ENCODE measurements at places on chromosomes 7 and 10.

GRCh38 chr10:132043861-132044695 lies 21.7 kb upstream of the JAKMIP3 start:
- no peak for DNase-seq

DNA sequence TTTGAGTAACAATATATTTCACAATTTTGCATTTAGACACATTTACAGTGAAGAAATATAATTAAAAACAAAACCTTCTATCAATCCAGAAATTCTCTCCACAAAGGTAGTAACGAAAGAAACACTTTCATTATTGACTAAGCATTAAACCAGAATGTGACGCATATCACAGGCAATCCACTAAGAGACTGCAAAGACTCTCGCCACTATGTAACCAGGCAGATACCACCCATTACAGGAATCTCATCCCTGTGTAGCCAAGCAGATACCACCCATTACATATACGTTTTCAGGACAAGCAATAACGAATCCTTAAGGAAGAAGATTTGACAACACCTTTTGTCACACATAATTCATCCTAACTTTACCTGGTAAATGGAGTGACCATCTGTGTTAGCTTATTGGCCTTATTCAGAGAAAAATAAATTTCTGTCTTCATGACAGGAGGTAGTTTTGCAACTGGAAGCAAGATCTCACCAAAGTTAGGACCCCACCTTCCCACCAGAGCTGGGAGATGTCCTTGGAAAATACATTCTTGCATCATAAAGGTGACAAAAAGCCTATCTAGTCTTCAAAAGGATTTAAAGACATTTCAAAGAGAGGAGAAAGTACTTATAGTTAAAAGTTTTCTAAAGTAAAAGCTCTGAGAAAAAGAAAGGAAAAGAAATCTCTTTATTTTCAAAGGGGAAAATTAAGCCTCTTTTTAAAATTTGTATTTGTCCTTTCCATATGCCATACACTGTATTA lies 30.8 kb downstream of the LRRC17 start:
- DNase-seq: no peak

GRCh38 chr7:78441737-78442136 lies 643.2 kb downstream of the PHTF2 start:
- DNase-seq: no peak

DNA sequence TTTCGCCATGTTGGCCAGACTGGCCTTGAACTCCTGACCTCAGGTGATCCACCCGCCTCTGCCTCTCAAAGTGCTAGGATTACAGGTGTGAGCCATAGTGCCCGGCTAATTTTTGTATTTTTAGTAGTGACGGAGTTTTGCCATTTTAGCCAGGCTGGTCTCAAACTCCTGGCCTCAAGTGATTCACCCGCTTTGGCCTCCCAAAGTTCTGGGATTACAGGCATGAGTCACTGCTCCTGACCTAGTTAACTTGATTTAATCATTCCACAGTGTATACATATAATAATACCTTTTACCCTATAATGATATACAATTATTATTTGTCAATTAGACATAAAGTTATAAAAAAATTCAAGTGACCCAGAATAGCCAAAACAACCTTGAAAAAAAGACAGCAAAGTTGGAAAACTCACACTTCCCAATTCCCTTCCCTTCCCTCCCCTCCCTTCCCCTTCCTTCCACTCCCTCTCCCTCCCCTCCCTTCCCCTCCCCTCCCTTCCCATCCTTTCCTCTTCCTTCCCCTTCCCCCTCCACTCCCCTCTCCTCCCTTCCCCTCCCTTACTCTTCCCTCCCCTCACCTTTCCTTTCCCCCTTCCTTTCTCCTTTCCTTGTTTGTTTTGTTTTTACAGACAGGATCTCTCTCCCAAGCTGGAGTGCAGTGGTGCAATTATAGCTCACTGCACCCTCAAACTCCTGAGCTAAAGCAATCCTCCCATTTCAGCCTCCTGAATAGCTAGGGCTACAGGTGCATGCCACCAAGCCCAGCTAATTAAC lies 14.8 kb upstream of the ZMIZ2 start:
- no peak for DNase-seq

DNA sequence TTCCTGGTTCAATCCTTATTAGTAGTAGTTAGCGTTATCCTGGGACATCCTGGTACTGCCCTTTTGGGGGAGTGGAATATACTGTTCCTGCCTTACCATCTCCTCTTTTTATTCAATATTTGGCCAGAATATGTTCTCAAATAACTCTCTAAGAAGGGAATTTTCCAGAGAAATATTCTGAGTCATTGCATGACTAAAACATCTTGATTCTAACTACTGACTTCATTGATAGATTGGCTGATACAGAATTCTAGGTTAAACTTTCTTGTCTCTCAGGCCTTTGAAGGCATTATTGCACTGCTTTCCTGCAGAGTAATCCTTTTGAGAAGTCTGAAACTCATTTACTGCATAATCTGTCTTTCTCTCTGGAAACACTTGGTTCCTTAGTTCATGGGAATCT lies 275.5 kb upstream of the DGKB start:
- no peak for DNase-seq

GRCh38 chr10:111524134-111524533 lies 447.3 kb downstream of the ADRA2A start:
- no peak for DNase-seq

- DNase-seq: no peak
Measured at GRCh38 chr10:44300666-44301649, 83.9 kb downstream of the CXCL12 start.

DNA sequence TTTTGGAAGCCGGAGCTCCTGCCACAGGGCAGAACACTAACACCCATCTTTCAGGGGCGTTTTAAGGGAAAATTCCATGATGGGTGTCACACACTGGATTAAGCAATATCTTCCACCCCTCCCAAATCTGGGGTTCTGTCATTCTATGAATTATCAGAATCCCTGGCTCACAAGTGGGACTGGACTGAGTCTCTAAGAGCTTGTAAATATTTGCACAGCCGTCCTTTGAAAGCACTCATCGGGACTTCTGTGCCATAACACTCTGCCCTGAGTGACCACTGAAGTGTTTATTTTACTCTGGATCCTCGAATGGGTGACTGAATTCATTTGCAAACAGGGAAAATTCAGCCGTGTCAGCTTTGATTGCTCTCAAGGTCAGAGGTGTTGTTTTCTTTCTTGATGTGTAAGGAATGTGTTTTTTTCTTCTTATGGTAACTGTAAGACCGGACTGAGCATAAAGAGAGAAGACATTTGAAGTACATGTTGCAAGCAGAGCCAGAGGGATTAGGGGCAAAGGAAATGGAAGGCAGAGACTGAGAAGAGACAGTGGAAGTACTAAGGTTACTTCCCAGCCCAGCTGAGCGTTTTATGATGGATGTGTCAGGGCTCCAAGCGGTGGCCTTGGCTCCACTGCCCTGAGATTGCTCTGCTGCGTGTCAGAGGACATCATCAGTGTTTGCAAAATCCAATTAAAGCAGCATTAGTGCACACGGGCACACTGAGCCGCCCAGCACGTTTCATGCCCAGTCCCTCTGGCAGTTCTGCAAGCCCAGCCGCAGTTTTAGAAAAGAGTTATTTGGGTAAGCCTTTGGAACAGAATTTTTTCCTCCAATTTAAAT lies 17.7 kb upstream of the GTPBP4 start:
- DNase-seq: peak; percentile 62

- no peak for DNase-seq
Measured at GRCh38 chr10:83960125-83960524, 179.2 kb upstream of the GHITM start.

GRCh38 chr10:17250736-17251135 lies 22.7 kb downstream of the VIM start:
- no peak for DNase-seq

DNA sequence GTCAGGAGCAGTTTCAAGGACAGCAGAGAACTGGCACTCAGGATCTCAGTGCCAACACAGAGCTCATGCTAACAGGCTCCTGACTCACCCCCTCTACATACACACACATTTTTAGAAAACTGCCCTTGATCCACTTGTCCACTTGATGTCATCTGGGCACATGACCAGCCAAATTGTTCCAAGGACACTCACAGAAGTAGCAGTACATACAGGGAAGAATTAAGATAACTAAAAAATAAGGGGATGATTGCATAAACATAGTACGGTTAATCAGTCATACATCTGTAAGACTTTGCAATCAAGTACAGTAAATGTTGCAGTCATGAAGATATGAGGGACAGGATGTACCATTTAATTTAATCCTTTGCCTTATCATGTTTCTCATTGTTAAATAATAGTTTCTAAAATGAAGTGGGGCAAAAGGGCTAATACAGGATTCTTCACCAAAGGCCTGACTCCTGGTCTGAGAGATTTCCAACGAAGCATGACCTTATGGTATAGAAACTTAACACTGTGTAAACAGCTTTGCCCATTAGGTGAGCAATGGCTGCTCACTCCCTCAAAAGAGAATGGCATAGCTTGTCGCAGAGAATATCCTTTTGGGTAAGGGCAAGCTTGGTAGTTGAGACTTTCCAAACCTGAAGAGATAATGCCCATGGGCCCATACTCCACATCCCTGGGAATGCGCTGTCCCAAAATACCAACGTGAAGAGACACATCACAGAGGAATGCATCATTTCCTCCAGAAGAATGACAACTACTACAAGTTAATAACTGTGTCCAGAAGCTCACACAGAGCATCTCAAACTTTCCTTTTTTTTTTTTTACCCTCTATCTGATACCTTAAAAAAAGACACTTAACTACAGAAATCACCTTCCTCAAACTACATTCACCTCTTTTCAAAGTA lies 94.1 kb downstream of the ARMH3 start:
- DNase-seq: no peak

- no peak for DNase-seq
Measured at GRCh38 chr10:58992830-58993460, 183.5 kb upstream of the PHYHIPL start.

- DNase-seq: no peak
Measured at GRCh38 chr7:2641406-2642393, 9.9 kb downstream of the TTYH3 start.

DNA sequence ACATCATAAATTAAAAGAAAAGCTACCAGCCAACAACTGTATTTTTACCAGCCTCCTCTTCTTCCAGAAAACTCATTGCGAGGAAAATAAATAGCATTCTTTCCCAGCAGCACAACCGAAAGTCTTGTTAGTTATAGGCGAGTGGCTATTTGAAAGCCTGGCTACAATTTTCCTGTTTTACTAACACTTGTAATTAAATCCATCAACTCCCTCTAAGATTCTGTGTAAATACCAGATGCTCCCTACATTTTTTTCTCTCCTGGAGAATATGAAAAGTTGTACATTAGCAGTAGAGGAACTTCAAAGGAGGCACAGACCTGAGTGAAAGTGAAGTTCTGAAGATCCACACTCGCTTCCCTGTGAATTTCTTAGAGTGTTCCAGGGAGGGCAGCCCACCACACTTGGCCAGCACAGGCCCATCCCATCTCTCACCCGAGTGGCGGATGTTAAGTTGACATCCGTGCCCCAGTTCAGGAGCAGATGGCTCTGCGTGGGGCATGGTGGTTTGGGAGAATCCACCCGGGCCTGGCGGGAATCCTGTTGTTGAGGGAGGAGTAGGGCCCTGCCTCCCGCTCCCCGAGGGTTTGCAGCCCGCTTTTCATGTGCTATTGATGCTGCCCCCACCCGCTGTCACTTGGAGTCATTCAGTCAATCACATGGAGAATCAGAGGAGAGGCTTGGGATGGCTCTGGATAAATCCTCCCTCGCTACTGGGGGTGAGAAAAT lies 451.0 kb upstream of the GALNT17 start:
- DNase-seq: no peak

DNA sequence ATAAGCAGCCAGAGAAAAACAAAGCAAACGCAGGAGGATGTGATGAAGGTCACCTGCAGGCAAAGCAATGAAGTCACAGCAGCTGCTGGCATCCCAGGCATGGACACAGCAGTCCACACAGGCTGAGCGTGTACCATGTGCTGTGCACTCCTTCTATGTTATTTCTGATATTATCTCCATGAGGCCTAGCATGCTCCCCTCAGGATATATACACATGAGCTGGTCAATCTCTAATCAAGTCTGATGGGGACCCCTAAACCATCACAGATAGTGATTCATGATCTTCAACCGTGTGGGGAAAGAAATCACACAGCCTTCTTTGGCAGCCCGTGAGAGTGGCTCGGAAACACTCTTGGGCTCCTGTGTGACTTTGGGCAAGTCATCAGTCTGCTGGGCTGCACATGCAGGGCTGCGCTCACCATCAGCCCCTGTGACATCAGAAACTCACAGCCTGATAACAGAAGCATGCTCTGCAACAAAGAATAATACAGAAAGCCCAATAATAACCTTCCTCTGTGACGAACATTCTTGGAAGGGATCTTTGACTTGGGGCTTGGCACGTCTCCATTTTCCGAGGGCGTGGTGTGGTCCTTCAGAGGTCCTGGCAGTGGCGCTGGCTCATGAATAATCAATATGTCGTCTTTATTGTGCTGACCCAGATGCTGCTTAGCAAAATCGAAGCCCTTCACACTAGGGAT lies 83.0 kb upstream of the ATP6V0A4 start:
- DNase-seq: no peak

DNA sequence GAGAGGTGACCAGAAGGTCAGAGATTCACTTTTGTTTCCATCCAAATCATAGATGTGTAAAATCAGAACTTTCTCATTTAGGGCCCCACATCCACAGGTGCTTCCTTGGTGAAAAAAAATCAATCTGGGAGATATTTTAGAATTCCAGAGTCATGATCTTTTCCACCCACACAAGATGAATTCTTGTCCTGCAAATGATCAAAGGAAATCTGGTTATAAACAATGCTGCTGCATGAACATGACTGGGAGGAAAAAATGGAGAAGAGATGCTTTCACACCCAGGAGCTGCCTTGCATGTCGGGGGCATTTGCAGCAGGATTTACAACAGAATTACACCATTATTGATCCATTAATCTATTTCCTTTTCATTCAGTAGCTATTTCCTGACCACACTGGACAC lies 106.5 kb upstream of the TMEM72 start:
- DNase-seq: no peak

- DNase-seq: no peak
Measured at GRCh38 chr7:121002-121785, 71.2 kb upstream of the FAM20C start.

GRCh38 chr7:48183965-48184364 lies 12.7 kb downstream of the ABCA13 start:
- no peak for DNase-seq

- DNase-seq: no peak
Measured at GRCh38 chr10:129771991-129772431, 192.1 kb downstream of the EBF3 start.

- DNase-seq: no peak
Measured at GRCh38 chr7:1458683-1459511, at the start of gene MICALL2. Gene MICALL2 (minus strand): TSS chr7:1459470. CDS start chr7:1459326, 144 bp downstream.

DNA sequence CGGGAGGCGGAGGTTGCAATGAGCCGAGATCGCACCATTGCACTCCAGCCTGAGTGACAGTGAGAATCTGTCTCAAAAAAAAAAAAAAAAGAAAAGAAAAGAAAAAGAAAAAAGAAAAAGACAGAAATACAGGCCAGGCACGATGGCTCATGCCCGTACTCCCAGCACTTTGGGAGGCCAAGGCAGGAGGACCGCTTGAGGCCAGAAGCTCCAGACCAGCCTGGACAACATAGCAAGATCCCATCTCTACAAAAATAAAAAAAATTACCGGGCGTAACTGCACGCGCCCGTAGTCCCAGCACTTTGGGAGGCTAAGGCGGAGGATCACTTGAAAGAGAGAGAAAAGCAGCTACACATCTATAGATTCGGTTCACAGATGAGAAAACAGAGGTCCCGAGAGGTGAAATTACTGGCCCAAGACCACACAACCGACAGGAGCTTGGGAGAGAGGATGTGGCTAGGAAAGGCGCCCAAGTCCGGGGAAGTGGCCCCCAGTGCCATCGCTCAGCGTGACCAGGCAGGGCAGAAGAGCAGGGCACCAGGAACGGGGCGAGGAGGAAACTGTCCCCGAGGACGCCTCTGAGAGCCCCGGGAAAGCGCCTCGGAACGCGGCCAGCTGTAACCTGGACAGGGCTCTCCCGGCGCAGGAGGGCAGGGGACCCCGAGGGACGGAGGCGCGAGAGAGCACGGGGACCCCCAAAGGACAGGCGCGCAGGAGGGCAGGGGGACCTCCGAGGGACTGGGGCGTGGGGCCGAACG lies 612 bp downstream of the SNX8 start:
- DNase-seq: no peak

Data from NCI-H187 treated with DMSO at 0.1 percent for 48 hours (cell line).